Endothelial cell of umbilical vein (primary cell): ENCODE measurements at places on chromosomes 12 and 14. TPM values are rescaled to one million over a fixed set of nuclear protein-coding genes. Genes with fewer than 3 reads are reported as not detected.

SLCO1C1 gene
- 0.66 and 1.9 TPM in 2 replicates for total RNA-seq

WNT1 gene
- total RNA-seq: not detected in 2 replicates

KCNA5 gene
- total RNA-seq: not detected in 2 replicates

- DNase-seq: no peak
Observed at GRCh38 chr14:90811641-90812040, 4.6 kb downstream of the TTC7B start.

- DNase-seq: no peak
Observed at GRCh38 chr14:73943083-73943482, 6.8 kb downstream of the FAM161B start.
